ENCODE measurements at places on chromosomes 7 and 10.

DNA sequence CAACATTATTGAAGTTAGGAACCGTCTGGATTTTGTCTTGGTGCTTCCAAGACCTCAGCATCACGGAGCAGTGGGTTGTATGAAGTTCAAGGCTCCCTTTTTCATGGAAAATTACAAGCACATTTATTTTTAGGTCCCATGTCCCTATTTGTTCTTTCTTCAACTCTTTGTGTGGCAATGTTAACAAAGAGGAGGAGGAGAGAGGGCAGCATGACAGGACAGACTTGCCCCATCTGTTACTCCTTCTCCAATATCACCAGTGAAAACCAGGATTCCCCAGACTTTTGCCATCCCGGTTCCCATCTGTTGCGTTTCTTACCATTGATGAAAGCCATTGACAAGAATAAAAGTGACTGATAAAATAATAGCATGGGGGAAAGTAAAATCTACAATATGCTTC, 28.6 kb downstream of the EEPD1 start:
- DNase-seq: no peak

- DNase-seq: no peak
These were observed 38.6 kb downstream of the HACD1 start for GRCh38 chr10:17578603-17579002.

DNA sequence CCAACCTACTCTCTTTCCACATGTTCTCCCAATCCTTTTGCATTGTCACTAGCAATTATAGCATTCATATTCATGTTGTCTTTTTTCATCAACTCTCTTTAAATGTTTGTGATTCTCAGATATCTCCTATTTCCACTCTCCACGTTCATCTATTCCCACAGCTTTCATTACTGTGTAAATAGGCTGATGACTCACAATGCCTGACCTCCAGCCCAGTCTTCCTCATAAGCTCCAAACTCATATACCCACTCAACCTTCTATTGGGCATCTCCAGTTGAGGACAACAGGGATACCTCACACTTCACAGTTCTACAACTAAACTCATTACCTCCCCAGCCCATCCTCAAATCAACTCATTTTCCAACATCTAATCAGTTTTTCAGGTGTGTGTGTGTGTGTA, 194.1 kb downstream of the DGKI start:
- DNase-seq: no peak

DNA sequence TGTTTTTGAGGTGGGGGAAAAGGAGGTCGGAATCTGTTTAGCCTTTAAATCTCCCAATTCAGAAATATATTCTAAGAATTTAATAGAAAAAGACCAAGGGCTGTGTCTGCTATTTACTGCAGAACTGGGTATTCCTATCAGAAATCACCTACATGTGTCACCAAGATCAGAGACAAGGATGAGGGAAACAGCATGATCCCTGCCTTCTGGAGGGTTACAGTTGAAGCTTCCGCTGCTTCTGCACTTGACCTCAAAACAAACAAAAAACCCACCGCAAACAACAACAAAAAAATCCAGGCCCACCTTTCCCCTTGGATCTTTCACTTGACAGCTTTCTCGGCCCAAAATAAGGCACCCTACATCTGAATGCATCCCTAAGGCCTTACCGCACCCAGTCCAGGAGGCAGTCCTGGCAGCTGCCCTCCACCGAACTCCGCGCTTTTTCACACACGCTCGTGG, 750 bp upstream of the CDK14 start:
- no peak for DNase-seq

GRCh38 chr10:43395571-43396060, 13.4 kb downstream of the HNRNPF start:
- DNase-seq: peak; percentile 58

- DNase-seq: no peak
These were observed 43.9 kb downstream of the PDSS1 start for GRCh38 chr10:26741368-26741767.

DNA sequence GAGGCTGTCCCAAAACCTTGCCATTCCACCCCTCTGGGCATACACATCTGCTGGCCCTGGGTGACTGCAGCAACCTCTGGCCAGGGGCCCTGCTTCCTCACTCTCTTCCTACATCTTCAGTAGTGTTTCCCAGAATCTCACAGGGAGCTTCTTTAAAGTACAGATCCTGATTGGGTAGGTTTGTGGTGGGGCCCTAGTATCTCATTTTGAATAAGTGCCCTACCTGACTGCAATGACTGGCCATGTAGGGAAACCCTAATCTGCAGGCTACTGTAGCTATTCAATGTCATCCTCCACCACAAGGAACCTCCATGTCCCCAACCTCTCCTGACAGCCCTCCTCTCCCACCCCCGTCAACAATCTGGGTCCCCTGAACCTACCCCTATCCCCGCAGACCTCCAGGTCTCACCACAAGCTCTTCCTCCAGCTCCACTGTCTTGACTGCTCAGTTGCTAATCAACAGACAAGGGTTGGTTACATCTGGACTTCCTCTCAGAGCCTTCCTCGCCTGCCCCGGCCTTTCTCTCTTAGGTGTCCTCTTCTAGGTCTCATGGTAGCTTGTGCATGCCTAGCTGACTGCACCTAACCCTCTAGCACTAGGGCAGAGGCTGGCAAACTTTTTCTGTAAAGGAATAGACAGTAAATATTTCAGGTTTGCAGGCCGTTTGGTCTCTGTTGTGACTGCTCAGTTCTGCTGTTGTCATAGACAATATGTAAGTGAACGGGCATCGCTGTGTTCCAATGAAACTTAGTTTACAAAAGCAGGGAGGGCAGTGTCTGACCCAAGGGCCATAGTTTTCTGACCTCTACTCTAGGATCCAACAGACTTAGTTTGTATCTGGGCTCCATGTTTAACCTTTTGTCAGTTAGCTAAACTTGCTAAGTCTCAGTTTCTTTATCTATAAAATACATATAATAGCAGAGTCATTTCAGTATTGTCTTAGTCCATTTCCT, 121.1 kb downstream of the AOAH start:
- no peak for DNase-seq

- no peak for DNase-seq
These were observed 81.0 kb downstream of the CRTAC1 start for GRCh38 chr10:97949462-97949861.

DNA sequence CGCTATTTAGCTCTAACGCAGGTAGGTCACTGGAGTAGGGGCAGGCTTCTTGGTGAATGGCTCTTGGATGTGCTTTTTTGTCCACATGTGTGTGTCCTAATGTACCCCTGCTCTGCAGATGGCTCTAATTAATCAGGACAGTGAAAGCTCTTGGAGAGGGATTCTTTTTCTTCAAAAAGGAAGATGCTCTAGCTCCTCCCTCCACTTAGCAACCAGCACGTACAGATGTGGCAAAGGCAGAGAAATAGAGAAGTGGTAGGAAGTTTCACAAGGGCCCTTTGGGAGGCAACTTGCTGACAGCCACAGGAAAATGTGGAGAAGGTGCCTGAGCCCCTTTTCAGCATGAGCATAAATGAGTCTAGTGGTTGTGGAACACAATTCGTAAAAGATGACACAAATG, 221.7 kb downstream of the PLXNA4 start:
- no peak for DNase-seq

DNA sequence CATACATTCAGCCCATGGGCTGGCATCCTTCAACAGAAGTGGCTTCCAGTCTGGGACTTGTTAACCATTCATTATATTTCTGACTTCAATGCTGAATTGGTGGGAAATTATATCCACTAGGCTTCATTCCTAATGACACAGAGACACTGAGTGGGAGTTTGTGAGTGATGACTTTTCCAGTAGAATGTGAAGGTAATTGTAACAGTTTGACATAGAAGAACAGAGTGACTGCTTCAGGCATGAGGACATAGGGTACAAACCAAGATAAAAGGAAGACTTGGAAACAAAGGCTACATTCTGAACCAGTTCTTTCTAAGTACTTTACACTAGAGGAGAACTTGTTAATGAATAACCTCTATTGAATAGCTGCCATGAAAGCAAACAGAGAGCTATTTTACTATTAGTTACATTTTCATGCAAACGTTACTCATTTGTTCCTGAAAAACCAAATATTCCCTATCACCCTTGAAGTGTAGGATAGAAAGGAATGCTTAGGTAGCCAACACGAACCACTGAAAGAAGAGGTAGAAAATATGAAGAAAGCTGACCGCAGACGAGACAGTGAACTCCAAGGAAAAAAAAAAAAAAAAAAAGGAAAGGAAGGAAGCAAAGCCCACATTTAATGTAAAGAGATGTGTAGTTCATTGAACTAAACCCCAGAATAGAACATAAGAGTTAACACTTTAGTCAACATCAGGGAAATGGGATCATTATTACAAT, 237.0 kb upstream of the SEMA3C start:
- DNase-seq: no peak

GRCh38 chr7:151729521-151729921, 147.4 kb downstream of the PRKAG2 start:
- no peak for DNase-seq
